ENCODE measurements at places on chromosomes 16 and 17.
A peak's percentile ranks its signal among the peaks of the same experiment; 100 is the strongest.

- DNase-seq = peak; percentile 69
Measured at GRCh38 chr17:3963237-3964201, 718 bp downstream of the ATP2A3 start.

GRCh38 chr17:7857713-7858521 is at the start of gene CYB5D1:
TSS of gene CYB5D1 (plus strand) at chr17:7858003. CDS start at chr17:7858135, 132 bp downstream.
- peak; percentile 87 for DNase-seq

- DNase-seq = peak; percentile 73
Measured at GRCh38 chr16:11224894-11225676, 30.9 kb downstream of the SOCS1 start.

- no peak for DNase-seq
Measured at GRCh38 chr17:17341452-17341851, 38.3 kb downstream of the NT5M start.

DNA sequence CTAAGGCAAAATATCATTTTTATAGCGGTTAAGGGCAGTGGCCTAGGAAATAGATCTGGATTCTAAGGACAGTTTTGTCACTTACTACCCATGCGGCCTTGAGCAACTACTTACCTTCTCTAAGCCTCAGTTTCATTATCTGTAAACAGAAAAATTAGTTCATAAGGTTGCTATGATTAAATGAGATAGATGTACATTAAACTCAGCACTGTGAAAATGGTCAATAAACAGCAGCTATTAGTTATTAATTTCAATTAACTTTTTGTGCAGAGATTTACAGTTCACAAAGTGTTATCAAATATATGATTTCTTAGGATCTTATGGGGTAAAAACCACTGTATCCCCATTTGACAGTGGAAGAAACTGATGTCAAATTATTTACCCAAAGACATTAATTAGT is 135.5 kb upstream of the CORO6 start:
- DNase-seq = no peak

- no peak for DNase-seq
Measured at GRCh38 chr17:22145605-22146178, 453.4 kb downstream of the KCNJ18 start.

DNA sequence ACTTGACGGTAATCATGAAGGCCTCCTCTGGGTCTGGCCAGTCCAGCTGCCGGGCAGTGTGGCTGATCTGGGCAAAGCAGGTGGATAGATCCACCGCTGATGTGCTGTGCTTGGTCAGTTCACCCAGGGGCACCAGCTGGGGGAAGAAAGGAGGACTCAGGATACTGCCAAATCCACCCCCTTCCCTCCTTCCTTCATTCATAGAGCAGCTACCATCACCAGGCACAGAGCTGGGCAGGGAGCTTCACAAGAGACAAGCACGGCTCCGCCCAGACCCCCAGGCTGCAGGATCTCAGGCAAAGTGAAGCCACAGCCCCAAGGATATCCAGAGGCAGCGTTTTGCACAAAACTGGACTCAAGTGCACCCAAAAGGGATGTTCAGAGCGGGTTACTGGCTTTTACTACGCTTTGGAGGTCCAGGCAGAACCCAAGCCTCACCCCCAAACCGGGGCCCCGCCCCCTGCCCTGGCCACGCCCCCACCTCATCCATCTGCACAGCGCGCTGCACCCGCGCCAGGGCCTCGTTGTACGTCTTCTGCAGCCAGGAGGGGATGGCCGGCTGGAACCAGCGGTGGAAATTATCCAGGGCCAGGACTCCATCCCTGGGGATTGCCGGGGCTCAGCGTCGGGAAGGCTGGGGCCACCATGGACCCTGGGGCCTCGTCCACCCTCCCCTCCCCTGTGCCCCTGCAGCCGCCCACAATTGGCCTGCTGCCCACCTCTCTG is 9.1 kb downstream of the UNC13D start:
- no peak for DNase-seq

DNA sequence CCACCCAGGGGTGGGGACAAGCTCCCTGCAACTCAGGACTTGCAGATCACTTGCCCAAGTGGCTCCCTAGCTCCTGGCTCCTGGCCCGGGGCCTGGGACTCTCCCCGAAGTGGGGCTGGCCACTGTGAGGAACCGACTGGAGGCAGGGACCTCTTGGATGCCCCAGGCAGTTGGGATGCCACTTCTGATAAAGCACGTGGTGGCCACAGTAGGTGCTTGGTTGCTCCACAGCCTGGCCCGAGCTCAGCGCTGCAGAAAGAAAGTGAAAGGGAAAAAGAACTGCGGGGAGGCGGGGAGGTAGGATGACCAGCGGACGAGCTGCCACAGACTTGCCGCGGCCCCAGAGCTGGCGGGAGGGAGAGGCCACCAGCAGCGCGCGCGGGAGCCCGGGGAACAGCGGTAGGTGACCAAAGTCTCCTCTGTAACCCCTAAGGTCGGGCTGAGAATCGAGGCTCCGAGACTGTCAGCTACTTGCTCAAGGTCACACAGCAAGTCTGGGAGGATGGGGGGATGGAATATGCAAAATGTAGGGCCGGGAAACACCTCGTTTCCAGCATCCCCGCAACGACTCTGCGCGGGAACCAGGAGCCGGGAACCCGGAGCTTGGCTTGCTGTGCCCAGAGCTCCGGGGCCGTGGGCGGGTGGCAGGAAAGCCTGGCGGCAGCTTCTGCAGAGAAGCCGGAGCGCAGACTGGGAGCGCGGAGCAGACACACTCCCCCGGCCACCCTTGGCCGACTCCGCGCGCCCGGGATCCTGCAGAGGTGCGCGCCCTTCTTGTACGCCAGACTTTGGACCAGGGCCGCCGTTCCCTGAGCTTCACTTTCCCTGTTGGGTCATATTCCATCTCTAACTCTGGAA is 1.9 kb downstream of the CIITA start:
- no peak for DNase-seq

DNA sequence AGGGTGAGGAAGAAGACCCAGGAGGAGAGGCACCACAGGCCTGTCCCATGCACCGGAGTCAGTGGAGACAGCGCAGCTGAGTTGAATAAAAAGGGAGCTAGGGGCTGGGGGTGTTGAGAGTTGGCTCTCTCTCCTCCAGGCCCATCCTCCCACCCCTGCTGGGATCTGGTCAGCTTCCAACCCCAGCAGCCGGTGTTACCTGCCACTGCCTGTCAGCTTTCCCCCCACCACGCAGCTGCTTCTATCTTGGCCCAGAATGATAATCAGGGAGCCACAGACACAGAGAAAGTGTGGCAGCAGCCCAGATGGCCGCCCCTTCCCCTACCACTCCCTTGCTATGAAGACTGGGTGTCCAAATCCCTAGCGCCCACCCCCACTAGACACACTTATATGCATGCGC is 120.6 kb upstream of the RPL38 start:
- DNase-seq = no peak

GRCh38 chr16:2148714-2149629 is 547 bp downstream of the RAB26 start:
- DNase-seq = peak; percentile 39

DNA sequence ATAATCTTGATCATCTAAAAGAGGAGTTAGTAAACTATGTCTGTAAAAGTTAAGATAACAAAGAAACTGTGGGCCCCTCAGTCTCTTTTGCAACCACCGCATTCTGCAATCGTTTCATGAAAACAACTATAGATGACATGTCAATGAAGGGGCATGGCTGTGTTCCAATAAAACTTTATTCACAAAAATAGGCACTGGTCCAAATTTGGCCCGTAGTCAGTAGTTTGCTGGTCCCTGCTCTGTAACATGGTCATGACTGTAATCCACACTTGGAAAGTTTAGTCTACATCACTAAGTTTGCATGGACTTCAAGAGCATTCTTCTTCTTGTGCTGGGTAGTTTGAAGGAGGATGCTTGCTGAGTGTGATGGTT is 299.3 kb upstream of the PSMD7 start:
- no peak for DNase-seq
